ENCODE measurements at places on chromosomes 2 and 18.

DNA sequence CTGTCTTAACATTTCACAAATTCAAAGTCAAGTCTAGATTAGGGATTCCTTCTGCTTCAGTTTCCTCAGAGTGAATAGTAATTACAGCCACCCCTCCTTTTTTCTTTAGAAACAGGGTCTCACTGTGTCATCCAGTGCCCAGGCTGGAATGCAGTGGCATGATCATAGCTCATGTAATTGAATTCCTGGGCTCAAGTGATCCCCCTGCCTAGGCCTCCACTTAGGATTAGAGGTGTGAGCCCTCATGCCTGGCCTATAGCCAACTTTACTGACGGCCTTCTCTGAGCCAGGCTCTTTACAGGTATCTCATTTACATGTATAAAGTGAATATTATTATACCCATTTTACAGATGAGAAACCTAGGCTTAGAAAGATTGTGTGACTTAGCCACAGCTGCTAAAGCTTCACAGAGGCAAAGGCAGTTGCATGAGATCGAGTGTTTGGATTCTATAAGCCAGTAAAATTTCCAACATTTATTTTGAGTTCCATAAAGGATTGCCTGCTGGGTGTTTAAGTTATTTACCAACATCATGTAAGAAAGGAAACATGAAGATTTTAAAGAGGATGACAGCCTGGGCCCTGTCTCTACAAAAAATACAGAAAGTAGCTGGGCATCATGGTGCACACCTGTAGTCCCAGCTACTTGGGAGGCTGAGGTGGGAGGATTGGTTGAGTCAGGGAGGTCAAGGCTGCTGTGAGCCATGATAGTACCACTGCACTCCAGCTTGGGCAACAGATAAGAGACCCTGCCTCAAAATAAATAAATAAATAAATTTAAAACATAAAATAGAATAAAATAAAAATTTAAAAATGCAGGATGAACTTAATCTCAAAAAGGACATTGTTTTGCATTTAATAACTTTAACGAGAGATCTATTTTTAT lies 1.8 kb downstream of the ENOSF1 start:
- no peak for DNase-seq

GRCh38 chr2:101843048-101843447 lies 145.5 kb downstream of the MAP4K4 start:
- no peak for DNase-seq

- DNase-seq = no peak
Observed at GRCh38 chr2:27572998-27573429, 9.8 kb upstream of the ZNF512 start.

- DNase-seq = no peak
Observed at GRCh38 chr2:59236723-59237122, 995.6 kb upstream of the FANCL start.

GRCh38 chr2:148999451-148999921 lies 39.0 kb upstream of the LYPD6B start:
- DNase-seq = no peak

- no peak for DNase-seq
Observed at GRCh38 chr2:71935262-71935848, 212.3 kb downstream of the CYP26B1 start.

GRCh38 chr2:215615803-215616174 lies 179.9 kb upstream of the FN1 start:
- DNase-seq = no peak

- DNase-seq = no peak
Observed at GRCh38 chr2:105951384-105951694, 206.6 kb downstream of the NCK2 start.

- no peak for DNase-seq
Observed at GRCh38 chr2:215750763-215751162, 262.6 kb downstream of the MREG start.

DNA sequence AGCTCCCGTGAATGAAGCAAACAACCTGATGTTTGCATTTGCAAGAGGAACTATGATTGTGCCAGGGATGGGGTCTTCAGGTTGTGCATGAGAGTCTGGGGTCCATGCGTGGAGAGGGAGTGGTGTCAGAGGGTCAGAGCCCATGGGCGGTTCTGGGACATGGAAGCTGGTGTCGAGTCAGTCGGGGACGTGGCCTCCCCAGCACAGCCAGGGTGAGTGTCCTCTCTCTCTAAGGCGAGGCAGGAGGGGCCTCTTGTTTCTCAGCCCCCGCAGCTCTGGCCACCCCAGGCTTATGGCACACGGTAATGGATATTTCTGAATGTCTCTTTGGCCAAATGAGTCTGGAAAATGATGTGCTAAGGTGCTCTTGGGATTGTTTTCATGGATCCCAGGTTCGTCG lies 118.6 kb downstream of the RTP5 start:
- DNase-seq = no peak

DNA sequence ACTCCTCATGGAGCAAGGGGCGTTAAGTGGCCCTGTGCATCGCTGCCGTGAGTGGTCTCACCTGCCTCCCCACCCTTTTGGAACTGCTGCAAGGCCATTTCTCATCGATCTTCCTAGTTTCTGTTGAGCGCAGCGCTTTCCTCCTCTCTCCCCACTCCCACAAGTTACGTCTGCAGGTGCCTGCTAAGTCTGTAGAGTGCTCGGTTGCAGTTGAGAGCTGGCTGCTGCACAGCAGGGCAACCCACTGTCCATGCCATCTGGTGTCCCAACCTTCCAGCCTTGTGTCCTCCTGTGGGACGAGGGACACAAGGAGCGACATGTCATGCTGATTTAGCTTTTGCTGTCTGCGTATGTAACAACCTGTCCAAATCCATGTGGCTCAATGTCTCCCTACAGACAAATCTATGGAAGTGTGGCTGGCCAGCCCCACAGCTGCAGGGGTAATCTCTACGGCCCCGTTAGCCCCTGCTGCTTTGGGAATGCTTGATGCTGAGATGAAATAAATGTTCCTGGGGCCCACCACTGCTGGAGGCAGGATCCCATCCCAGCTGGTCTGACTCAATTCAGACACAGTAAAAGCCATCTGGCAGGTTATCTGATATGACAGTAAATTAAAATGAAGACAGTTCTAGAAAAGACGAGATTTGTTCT lies 68.1 kb upstream of the TCF7L1 start:
- DNase-seq = peak; percentile 55
